GM04503 (cell line): ENCODE measurements at places on chromosomes 11 and 22.

GRCh38 chr22:26983311-26983710, 325.9 kb downstream of the MIAT start:
- no peak for DNase-seq

- peak; percentile 50 for DNase-seq
Observed at GRCh38 chr22:36328635-36329253, 59.0 kb downstream of the MYH9 start.

DNA sequence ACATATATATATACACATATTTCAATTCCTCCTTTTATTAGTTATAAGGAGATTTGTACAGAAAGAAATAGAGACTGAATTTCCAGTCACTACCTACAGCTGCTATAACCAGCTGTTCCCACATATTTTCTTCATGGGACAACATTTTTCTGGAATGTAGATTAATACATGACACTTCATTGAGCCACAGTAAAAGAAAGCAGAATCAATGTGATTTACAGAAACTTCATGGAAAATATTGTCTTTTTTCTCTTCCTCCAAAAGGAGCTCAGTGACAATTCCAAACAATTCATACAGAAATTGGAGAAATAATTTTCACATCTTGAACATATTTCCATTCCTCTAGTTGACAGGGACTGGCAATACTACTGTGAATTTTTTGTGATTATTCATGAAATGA, 249.2 kb downstream of the DLG2 start:
- DNase-seq, result no peak

DNA sequence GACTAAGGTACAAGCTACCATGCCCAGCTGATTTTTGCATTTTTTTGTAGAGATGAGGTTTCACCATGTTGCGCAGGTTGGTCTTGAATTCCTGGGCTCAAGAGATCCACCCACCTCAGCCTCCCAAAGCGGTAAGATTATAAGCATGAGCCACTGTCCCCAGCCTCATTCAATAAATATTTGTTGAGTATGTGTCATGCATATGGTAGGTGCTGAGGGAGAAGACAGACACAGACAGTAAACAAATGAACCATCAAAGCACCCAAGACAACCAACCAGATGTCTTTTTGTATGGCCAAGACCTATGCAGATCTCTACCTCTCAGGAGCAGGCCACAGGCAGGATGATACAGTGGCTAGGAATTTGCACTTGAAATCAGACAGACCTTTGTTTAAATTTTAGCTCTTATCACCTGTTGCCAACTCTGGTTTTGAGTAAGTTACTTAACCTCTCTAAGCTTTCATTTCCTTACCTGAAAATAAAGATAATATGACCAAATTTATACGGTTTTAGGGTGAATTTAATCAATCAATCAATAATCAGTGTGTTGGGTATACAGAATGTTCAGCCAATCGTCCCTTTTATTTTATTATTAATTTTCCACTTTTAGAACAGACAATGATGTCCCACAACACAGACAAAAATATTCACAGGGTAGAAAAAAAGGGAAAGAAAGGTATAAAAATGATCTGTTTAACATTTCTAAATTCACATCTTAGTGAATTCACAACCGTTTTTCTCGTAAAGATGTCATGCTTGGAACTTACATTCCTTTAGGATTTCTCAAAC, 128.2 kb downstream of the SGSM3 start:
- DNase-seq, result peak; percentile 77

DNA sequence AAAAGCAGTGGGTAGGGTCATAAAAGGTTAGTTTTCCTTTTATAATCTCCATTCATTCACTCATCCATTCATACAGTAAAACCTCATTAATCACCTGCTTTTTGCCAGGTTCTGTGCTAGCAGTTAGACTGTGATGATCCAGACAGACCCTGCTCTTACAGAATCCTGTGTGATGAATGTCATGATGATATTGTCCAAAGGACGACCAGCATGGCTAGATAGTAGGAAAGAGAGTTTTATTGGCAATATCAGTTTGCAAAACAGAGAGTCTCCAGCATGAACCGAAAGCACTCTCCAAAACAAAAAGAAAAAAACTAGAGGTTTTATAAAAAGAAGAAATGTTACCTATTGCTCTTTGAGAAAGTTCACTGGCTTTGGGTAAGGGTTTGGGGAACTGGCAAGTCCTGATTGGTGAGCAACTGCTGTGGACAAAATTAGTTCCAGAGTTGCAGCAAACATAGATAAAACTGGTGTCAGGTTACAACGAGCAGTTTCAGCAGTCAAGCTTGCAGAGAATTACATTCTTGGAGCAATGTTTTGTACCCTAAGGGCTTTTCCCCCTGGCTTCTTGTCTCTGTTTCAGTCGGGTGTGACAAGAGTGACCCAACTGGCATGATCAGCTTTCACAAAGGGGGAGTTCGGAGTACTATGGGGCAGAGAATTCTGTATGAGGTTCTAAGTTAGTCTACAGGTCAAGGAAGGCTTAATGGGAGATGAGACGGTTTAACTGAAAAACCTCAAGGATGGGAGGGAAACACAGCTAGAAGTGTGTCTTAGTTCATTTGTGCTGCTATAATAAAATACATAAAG, 58.3 kb downstream of the HSD17B12 start:
- DNase-seq, result peak; percentile 50

DNA sequence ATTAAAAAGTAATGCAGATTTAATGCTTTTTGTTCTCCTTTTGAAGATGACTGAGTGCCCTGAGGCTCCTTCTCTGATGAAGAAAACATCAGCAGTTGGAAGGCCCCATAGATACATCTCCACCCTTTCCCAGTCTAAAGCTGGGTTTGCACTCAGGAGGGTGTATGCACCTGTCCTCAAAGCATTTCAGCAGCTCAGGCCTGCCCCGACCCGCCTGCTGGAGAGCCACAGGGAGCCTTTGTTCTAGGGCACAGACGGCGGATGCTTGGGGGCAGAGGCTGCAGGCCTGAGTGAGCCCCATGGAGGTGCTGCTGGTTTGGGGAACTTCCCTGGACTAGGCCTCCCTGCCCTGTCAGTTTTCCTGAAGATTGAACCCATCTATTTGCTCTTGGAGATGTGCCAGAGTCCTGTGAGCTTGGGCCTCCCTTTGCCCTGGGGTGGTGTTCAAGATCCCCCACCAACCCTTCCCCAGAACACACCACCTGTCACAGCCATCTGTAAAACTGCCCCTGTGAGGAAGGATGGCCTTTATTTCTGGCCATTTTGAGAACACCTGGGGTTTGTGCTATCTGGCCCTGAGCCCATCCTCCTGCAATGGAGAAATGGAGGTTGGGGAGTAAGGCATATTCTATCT, 160.0 kb downstream of the NAV2 start:
- DNase-seq, result no peak

DNA sequence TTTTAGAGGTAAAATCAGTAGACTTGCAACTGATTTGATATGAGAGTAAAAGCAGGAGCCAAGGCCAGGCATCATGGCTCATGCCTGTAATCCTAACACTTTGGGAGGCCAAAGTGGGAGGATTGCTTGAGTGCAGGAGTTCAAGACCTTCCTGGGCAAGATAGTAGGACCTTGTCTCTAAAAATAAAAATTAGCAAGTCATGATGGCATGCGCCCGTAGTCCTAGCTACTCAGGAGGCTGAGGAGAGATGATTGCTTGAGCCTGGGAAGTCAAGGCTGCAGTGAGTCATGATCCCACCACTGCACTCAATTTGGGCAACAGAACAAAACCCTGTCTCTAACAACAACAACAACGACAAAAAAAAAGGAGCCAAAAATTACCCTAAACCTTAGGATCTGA, 13.5 kb downstream of the SGSM3 start:
- DNase-seq, result peak; percentile 61

- no peak for DNase-seq
Observed at GRCh38 chr11:43573233-43573632, 107.3 kb upstream of the HSD17B12 start.

GRCh38 chr11:68025047-68025446, 5.4 kb upstream of the NDUFS8 start:
- no peak for DNase-seq
